Effector CD8-positive, alpha-beta T cell (primary cell): ENCODE measurements at places on chromosomes 5 and 9.
A peak's percentile ranks its signal among the peaks of the same experiment; 100 is the strongest.

GRCh38 chr5:118806571-118806970, 181.8 kb downstream of the DTWD2 start:
- DNase-seq, result no peak

DNA sequence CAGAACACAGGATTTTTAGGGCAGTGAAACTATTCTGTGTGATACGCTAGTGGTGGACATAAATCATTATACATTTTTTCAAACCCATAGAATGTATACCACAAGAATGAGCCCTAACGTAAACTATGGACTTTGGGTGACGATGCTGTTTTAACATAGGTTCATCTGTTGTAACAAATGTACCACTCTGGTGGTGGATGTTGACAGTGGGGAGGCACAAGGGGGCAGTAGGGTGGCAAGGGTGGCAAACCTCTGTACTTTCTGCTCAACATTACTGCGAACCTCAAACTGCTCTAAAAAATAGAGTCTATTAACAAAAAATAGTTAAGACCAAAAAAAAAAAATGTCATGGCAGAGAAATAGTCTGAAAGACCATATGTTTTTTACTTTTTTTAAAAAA, 9.1 kb upstream of the MVB12B start:
- DNase-seq, result peak; percentile 7

DNA sequence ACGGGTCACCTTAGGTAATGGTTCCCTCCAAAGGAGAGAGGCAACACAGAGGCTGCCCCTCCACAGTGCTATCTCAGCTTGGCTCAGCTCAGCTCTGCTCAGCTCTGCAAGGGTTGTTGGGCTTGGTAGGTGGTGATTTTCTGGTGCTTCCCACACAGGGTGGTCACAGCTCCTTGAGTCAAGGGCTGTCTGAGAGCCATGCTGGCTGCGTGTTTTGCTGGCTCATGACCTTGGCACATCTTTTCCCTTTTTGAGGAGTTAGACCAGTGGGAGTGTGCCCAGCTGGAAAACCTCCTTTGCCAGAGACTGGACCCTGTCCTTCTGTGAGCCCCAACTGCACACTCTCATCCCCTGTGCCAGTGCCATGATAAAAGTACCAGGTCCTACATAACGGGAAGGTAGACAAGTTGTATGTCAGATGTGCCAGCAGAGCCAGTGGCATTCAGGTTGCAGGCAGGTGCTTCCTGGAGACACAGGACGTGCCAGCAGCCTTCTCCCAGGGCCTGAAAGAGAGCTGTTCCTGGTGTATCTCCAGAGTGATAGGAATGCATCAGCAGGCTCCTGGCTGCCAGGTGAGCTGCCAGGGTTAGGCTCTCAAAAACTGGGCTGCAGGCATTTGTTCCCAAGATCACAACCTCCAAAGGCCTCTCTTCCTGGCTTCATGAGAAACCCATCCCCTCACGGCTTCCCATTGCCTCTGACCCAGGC, 118.6 kb upstream of the CXCL14 start:
- no peak for DNase-seq

- no peak for DNase-seq
Measured at GRCh38 chr5:165527577-165527976, 2022.2 kb downstream of the MAT2B start.

- DNase-seq, result no peak
Measured at GRCh38 chr5:35963381-35963843, 25.0 kb upstream of the CAPSL start.

DNA sequence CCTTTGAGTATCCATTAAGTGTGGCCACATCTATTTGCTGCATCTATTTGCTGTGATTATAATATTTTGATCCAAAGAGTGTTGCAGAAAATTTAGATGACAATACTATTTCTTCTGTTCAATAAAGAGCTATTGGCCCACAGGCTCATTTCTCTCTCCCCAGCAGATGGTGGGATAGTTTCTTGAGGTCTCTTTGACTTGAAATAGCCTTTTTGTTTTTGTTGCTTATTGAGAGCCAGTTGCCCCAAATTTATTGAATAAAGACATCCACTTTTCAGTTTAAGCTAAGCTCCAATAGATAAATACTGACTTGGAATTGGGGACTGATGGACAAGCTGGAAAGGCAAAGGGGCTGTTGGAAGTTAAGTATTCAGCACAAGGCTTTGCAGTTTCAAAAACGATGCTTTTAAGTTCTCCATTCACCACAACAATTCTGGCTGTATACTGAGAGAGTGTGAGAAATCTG, 290.1 kb upstream of the MPDZ start:
- DNase-seq, result no peak

DNA sequence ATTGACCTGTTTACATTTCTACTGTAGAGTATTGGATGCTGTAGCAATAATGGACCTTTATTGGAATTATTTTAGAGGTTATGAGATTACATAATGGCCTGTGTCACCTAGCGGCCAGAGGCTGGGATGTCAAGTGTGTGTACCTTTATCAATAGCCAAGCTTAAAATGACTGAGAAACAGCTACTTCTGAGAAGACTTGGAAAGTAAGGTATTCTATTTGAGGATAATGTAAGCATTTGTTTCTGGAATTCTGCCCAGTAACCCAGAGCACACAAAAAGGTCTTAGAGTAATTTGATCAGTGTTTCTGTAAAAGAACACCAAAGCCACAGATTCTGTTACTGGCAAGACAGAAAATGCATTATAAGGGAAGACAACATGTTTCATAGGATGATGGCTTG, 116.8 kb downstream of the MACIR start:
- DNase-seq, result no peak

- DNase-seq, result no peak
Measured at GRCh38 chr5:59685793-59686192, 207.7 kb downstream of the PDE4D start.

GRCh38 chr9:126523611-126524111, 90.1 kb upstream of the LMX1B start:
- DNase-seq, result no peak

DNA sequence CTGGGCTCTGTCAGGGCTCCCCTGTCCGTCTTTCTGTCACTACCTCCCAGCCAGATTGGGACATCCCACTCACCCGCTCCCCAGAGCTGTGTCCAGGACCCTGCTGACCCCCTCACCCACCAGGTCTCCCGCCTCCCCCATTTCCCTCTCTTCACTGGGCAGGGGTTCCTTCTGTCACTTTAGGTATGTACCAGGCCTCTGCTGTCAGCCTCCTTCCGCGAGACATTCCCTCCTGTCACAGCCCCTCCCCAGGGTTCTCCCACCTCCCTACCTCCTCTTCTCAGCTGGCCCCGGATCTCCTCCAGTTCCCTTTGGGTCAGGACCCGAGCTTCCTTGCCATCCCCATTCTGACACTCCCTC, 488 bp downstream of the POLR1E start:
- no peak for DNase-seq

DNA sequence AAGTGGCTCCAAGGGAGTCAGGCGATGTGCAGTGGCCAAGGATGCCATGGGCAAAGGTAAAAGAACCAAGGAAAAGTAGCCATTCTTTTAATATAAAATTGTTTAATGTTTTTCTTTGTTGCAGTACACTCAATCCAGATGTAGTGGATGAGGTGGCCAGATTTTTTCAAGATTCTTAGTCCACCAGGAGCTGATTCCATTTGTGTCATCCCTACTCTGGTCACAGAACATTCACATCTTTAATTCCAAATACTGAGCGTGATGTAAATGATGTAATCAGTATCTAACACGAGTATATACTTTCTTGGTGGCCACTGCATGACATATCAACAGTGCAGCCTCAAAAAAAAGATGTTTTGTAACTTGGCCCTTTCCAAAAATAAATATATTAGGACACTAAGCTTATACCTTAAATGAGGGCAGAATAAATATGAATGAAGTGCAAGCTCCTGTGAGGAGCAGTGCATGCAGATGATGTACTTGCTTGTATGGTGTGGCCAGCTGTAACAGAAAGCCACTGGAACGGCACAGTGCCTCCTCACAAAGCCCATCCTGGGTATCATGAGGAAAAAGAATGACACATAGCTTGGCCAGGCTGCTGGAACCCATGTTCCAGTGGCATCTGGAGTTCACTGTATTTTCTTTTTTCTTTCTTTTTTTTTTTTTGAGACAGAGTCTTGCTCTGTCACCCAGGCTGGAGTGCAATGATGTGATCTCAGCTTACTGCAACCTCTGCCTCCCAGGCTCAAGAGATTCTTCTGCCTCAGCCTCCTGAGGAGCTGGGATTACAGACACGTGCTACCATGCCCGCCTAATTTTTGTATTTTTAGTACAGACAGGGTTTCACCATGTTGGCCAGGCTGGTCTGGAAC, 6.5 kb upstream of the SPATA24 start:
- DNase-seq, result no peak

- DNase-seq, result no peak
Measured at GRCh38 chr5:458547-459353, 15.8 kb downstream of the EXOC3 start.

DNA sequence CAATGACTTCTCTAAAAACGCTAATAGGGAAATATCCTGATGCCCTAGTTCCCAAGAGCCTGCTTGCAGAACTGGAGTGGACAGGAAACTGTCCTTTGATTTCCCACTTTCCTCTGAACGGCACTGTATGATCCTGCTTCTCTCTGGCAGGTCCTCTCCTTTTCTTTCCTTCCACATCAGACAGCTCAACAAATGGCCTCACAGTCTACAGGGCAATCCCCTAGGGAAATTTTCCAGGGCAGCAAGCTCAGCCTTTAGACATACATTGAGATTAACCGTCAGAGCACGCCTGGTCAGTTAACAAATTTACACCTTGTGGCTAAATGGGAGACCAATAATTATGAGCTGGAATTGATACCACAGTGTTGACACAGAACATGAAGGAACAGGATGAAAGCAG, 164.9 kb downstream of the SLC24A2 start:
- DNase-seq, result no peak

- DNase-seq, result no peak
Measured at GRCh38 chr9:13990331-13990730, 323.6 kb downstream of the NFIB start.

DNA sequence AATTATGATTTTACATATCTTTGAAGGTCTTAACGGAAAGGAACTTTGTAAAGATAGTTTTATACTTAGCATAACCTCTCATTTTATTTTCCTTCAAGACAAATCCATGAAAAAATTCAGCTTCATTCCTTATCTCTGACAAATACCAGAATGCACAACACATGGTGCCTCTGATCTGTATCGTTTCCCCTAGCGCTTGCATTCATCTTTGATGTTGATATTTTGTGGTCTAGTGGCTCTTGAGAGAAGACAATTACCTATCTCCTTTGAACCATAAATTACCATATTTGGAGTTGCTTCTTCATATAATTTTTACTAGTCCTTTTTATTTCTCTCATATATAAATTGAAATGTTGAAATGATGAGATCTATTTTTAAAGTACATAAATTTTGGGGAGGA, 551.3 kb downstream of the PDE4D start:
- DNase-seq, result no peak

GRCh38 chr5:155624597-155625241, 611.2 kb downstream of the KIF4B start:
- no peak for DNase-seq

DNA sequence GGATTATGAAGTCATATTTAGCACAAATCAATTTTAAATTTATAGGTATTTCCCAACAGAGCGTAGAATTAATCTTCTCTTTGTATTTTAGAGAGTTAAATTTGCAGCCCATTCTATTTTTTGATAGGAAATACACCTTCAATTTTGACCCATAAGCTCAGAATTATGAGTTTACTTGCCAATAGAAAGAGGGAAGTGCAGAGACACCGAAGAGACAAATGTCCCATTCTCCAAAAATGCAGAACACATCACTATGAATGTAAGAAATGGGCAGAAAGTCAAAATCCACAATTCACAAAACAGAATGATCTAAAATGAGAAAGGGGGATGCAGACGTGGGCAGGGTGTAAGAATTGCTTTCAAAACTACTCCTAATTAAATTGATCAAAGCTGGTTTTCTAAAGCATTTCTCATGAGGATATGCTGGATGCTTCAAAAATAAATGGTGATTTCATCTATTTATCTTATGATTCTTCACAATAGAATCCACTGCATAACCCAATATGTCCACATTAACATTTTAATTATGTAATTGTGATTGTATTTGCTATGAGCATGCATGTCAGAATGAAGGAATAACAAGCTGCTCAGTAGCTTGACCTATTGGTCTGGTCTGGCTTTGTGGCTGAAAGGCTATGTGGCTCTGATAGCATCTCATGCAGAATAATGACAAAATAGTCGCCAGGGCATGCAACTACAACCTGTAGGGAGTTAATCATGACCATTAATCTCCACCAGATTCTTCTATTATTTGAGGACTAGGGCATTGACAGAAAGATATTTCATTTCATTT, 550.1 kb upstream of the CDH18 start:
- DNase-seq, result no peak

DNA sequence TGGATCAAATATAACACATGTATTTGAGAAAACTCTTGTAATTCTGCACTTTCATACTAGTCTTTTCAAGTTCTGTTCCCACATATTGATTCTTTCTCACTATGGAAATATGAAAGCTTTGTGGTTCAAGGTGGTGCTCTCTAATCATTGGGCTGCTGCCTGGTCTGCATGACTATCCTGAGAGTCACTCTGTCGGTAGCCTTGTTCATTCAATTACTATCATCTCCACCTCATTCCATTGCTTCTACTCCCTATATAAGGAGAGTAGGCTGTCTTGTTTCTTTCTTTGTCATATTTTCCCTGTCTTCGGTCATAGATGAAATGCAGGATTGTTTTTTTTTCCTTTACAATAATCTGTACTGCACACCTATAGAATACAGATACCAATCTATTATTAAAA, 341.4 kb upstream of the ACTBL2 start:
- no peak for DNase-seq

DNA sequence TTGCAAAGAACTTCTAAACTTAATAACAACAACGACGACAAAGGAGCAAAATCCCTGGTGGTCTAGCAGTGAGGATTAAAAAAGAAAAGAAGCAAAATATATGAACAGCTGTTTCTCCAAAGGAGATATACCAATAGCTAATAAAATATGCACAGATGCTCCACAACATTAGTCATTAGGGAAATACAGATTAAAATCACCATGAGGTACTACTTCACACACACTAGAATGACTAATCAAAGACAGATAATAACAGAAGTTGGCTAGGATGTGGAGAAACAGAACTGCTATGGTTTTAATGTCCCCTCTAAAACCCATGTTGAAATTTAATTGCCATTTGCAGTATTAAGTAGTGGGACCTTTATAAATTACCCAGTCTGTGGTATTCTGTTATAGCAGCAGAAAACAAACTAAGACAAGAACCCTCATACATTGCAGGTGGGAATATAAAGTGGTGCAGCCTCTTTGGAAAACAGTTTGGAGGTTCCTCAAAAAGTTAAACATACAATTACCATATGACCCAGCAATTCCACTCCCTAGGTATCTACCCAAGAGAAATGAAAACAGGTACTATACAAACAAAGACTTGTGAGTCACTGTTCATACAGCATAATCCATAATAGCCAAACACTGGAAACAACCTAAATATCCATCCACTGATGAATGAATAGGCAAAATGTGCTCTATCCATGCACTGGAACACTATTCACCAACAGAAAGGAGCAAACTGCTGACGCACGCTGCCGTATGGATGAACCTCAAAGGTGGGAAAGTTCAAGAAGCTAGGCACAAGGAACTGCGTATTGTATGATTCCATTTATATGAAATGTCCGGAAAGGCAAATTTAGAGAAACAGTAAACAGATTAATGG, 11.4 kb upstream of the DUSP1 start:
- DNase-seq, result no peak

GRCh38 chr9:122389799-122390481, 19.1 kb downstream of the PTGS1 start:
- no peak for DNase-seq

GRCh38 chr5:77152441-77152840, 58.0 kb upstream of the PDE8B start:
- no peak for DNase-seq

GRCh38 chr5:102068870-102069269, 227.2 kb downstream of the SLCO4C1 start:
- DNase-seq, result no peak
